ENCODE measurements at places on chromosomes 12 and 14.
A peak's percentile ranks its signal among the peaks of the same experiment; 100 is the strongest.

- no peak for DNase-seq
Observed at GRCh38 chr12:22477894-22478287, 66.5 kb downstream of the C2CD5 start.

GRCh38 chr14:31128601-31129526 is 78.7 kb downstream of the HECTD1 start:
- DNase-seq, result no peak

- DNase-seq, result no peak
Observed at GRCh38 chr12:74791365-74791764, 253.7 kb downstream of the ATXN7L3B start.

GRCh38 chr12:65208964-65209654 is 39.7 kb downstream of the LEMD3 start:
- no peak for DNase-seq

GRCh38 chr12:47846294-47846996 is 26.7 kb upstream of the HDAC7 start:
- peak; percentile 40 for DNase-seq

GRCh38 chr12:117778656-117779055 is 190.1 kb downstream of the KSR2 start:
- no peak for DNase-seq

GRCh38 chr14:89256283-89256682 is 160.8 kb downstream of the FOXN3 start:
- DNase-seq, result no peak

- no peak for DNase-seq
Observed at GRCh38 chr14:26982071-26982470, 384.2 kb upstream of the NOVA1 start.

GRCh38 chr14:35632271-35632670 is 98.3 kb downstream of the INSM2 start:
- no peak for DNase-seq

- DNase-seq, result no peak
Observed at GRCh38 chr12:52655720-52656124, 3.7 kb upstream of the KRT2 start.

GRCh38 chr12:13093191-13093847 is 10.1 kb downstream of the GSG1 start:
- no peak for DNase-seq

GRCh38 chr14:104676130-104676693 is 13.2 kb upstream of the INF2 start:
- DNase-seq, result no peak

DNA sequence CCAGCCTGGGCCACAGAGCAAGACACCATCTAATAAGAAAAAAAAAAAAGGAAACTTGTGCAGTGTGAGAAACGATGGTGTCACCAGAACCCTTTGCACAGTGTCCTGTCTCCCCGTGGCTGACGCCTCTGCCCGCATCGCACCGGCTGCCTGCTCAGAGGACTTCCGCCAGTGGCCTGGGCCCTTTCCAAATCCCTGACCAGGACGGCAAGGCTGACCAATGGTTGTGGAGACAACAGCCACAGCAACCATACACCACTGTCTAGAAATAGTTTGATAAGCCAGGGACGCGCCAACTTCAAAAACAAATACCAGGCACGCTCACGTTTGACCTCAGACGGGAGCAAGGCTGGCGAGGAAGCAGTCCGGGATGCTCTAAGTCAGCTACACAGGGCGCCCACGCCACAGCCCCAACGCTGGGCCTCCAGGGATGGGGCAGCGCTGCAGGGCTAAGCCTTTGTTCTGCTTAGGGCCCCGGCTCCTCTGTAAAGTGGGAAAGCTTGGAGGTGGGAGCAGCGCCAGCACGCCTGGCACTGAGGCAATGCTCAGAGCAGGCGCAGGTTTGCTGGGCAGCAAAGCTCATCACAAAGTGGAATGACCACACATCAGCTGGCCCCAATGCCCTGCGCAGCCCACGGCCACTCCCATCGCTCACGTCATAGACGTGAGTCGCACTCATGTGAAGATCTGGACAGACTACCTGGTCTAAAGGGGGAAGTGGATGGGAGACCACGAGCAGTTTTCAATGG is 12.5 kb downstream of the PGAM5 start:
- DNase-seq, result no peak

GRCh38 chr14:34053666-34054065 is 102.8 kb upstream of the EGLN3 start:
- DNase-seq, result no peak

DNA sequence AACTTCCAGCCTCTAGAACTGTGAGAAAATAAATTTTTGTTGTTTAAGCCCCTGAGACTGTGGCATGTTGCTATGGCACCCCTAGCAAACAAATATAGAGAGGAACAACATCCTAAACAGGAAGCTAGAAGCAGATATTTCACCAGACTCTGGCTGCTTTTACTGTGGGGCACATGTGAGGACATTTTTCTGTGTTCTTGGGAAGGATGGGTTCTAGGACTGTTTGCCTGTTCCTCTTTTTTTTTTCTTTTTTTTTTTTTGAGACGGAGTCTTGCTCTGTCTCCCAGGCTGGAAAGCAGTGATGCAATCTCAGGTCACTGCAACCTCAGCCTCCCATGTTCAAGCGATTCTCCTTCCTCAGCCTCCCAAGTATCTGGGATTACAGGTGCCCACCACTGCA is 4.2 kb upstream of the HRK start:
- DNase-seq, result no peak

DNA sequence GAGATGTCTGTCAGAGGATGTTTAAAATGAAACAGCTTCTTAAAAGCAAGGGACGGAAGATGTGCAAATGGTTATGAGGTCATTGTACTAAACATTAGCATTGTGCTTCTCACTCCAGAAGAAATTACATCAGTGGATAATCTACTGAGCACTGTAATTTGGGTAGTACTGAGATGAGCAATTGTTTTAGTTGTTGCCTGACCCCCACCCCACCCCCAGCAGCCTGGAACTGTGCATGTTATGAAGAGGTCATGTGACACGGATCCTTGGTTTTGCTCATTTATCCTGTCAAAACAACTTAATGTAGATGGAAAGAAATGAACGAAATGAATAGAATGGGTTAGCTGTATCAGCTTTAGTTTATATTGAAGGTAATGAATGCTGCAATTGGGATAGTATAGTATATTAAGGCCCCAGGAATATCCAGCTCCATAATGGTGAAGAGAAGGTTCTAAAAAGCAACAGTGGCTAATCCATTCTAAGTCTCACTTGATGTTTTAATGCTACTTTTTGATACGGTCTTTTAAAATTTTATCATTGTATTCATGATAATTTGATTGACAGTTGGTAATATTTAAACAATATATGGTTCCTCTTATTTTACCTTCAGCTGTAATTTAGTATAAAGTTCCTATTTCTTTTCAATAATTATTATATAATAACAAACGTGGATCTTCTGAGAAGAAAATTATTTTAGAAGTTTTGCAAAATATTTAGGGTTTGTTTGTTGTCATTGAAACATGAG is 58.5 kb downstream of the WNK1 start:
- DNase-seq, result no peak

- peak; percentile 77 for DNase-seq
Observed at GRCh38 chr14:102554821-102555819, 37.3 kb upstream of the RCOR1 start.

- no peak for DNase-seq
Observed at GRCh38 chr12:12764824-12765223, 20.6 kb upstream of the APOLD1 start.

DNA sequence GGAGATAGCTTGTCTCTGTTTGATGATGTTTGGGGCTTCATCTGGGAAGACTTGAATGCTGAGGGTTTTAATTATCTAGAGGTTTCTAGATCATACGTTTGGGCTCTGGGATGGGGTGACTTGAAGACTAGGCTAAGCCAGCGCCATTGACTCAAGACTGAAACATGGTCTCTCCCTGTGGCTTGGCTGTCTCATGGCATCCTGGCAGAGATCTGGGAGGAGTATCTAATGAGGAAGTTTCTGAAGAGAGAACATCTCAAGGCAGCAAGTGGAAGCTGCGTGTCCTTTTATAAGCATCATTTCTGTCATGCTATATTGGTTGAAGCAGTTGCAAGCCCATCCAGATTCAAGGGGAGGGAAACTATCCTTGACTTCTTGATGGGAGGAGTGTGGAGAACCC is 104.8 kb downstream of the UNC79 start:
- DNase-seq, result no peak

DNA sequence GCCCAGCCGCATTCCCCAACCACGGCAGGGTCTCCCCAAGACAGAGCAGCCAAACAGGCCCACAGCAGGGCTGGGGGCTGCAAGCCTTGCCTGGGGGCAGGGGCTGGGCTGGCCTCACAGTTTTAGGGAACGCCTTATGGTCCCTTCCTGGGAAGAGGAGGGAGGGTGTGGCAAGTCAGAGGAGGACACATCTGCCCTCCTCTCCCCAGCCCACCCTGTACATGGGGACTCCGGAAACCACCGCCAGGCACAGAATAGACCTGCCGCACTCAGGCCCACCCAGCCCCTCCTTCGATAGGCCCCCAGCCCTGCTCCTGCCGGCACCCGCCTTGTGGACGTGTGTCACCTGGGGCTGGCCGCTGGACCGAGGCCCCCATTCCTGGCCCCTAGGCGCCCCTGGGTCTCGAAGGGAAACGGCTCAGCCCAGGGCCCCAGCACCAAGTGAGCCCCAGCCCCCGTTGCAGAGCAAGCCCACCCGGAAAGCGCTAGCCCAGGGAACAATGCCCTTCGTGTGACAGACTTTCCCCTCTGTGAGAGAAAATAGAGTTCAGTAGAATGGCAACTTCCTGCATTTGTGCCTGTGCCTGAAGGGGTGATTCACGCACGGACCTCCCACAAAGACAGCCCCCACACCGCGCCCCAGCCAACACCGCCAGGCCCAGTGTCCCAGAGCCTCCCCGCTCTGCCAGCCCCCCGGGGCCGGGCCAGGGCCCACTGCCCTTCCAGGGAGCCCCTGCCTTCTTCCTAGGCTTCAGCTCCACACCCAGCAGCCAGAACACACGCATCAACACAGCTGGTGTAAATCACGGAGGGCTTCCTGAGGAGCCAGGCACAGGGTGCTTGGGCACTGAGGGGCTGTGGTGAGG is 12.0 kb upstream of the NUDT14 start:
- DNase-seq, result no peak

DNA sequence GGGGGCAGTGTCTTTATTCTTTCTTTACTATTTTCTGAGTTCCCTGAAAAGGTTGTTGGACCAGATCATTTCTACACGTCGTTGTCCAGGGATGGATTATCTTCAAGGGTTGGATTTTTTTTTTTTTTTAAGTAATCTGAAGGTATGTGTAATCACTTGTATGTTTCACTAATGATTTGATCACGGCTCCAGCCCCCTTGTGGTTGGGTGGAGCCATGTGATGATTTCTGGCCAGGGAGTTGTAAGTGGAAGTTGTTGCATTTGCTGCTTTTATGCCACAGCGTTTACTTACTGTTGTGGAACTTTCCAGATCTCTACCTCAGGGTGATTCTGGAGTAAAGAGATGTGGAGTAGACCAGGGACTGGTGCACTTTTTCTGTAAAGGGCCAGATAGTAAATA is 390.3 kb downstream of the AACS start:
- DNase-seq, result no peak

GRCh38 chr12:104944252-104944651 is 13.8 kb downstream of the SLC41A2 start:
- no peak for DNase-seq

DNA sequence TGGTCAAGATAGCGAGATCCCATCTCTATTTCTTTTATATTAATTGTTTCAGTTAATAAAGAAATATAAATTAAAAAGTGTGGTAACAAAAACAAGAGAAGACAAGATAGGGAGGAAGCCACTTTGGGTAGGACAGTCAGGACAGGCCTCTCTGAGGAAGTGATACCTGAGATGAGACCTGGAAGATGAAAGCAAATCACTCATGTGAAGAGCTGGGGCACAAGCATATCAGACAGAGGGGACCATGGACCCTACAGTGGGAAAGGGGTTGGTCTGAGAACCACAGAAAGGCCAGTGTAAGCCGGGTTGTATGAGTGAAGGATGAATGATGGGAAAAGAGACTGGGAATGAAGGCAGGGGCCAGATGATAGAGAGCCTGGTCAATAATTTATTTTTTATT is 1.8 kb upstream of the MED6 start:
- DNase-seq, result no peak

DNA sequence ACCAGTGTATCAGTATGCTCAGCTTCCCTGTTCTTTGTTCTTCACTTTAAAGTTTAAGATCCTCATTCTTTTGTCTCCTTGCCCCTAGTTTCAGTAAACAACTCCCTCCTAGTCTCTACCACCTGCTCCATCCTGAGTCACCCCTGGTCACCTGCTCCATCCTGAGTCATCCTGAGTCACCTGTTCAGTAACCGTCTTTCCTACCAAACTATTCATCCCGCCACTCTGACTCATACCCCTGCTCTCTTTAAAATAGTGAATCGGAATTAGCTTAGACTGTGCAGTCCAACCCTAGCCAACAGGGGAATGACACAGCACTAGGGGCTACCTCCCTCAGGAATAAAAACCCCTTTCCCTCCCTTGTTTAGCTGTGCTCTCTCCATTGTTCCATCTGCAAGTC is 888.1 kb upstream of the MDGA2 start:
- no peak for DNase-seq

DNA sequence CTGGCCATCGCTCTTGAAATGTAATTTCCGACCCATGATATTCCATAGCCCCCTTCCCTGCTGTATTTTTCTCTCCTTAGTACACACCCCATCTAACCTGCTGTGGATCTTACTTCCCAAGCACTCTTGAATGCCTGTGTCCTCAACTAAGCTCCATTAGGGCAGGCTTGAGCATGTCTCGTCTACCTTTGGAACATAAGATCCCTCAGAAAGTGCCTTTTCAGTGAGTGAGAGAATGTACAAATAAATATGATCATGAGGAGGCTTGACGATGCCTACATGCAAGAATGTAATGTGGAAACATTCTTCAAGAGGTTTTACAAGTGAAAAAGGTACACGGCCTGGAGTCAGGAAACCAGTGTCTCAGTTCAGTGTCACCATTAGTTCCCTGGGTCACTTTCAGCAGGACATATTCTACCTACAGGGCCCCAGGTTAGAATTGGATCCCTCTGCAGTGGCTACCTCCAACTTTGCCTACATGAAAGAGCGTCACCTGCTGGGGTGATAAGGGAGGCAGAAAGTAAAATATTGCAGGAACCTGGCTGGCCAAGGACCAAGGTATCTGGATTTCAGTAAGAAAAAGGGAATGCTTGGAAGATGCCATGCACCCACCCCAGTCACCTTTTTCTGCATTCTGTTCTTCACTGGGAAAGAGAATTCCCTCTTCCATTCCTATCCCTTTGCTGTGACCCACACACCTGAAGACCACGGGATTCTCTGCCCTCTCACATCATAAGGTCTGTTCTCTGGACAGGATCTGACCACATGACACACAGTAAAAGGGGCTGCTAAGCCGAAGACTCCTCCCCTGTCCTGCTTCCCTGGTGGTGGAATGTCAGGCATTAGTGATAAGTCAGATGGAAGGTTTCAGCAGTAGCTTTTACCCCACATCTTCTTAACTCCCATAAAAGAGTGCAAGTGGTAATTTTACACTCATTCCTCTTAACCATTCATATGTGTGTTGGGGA is 24.6 kb upstream of the SERPINA1 start:
- no peak for DNase-seq

DNA sequence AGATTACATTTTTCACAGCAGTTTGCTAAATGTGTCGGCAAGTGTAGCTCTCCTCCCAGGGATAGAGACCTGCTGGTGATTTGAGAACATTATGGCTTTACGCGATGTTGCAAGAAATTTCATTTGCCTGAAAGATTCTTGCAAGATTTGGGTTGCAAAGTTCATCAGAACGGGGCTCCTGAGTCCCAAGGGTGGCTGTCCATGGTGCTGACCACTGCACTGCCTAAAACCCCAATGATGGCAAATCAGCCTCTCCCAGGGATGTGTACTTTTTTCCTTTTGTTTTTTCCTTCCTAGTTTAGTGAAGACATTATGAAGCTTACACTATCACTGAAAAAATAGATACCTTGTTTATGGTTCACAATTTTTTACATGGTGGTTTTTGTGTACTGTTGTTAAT is 85.4 kb downstream of the WSCD2 start:
- no peak for DNase-seq
